ENCODE measurements at places on chromosomes 7 and 10.

DNA sequence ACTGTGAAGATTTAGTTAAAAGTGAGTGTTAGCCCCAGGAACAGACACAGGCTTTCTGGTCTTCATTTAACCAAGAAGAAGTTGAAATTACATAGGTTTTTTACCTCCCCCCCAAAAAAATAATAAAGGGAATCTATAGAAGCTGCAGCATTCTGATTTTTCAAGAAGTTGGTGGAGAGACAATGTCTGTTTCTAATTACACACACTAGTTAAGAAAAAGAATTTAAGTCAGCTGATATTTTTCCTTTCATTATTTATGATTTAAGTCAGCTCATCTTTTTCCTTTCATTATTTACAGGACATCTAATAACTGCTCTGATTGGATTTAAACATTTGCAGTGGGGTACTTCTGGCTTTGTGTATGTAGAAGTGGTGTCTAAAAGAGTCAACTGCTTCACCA lies 201.4 kb upstream of the NRP1 start:
- DNase-seq: no peak

- no peak for DNase-seq
Measured at GRCh38 chr7:48183965-48184364, 12.7 kb downstream of the ABCA13 start.

- no peak for DNase-seq
Measured at GRCh38 chr7:37410305-37411229, 38.1 kb downstream of the ELMO1 start.

GRCh38 chr10:101140084-101140949 lies 9.2 kb downstream of the TLX1 start:
- peak; percentile 22 for DNase-seq
